ENCODE measurements at places on chromosomes 2 and 18.

DNA sequence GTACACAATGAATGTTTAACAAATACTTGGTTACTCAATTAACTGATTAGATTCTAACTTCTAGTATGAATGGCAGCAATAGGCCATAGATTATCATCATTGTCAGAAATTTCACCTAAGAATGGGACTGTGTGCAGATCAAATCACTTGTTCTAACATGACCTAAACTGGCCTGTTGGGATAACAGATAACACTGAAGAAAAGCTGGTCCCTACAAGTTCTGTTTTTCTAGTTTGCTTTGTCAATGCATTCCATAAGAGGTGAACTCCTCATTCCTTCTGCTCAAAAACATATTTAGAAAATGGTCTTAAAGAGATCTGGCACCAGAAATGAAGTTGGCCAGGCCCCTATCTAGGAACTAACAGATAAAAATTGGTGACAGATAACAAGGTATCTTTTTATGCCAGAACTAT, 175.4 kb downstream of the THADA start:
- DNase-seq, result no peak

- DNase-seq, result no peak
Observed at GRCh38 chr2:182179176-182179575, 193.5 kb downstream of the PPP1R1C start.

GRCh38 chr18:12939162-12939561, 8.6 kb upstream of the SEH1L start:
- DNase-seq, result no peak

DNA sequence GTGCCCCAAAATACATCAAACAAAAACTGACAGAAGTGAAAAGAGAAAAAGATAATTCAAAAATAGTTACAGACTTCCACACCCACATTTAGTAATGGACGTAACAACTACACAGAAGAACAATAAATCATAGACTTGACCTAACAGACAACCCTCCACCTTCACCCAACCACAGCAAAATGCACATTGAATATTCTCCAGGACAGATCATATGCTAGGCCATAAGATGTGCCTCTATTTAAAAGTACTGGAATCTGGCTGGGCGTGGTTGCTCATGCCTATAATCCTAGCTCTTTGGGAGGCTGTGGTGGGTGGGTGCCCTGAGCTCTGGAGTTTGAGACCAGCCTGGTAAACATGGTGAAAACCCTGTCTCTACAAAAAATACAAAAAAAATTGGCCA, 20.0 kb downstream of the SLC66A2 start:
- no peak for DNase-seq

GRCh38 chr2:120293096-120294007, 40.7 kb downstream of the RALB start:
- DNase-seq, result no peak

DNA sequence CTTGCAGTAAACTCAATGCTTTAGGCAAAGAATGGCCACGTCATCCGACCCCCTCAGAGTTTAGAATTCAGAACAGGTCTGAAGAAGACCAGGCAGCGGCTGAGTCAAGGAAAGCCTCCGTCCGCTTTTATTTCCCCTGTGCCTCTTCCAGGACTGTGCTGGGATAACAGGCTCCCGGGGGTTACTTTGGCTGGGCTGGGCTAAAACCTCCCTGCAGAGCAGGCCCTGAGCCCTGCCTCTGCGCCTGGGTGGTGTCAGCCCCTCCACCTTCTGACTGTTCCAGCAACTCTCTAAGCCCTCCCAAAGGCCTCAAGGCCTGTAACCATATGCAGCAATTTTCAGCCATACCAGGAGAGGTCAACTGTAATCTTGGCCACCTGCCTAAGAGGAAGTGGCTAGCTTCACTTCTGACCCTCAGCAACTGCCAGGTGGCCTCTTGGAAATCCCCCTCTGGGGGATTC, 166.5 kb downstream of the RPIA start:
- no peak for DNase-seq

GRCh38 chr2:104286841-104287240, 567.1 kb upstream of the POU3F3 start:
- no peak for DNase-seq

GRCh38 chr2:218985021-218985324, at the start of gene FEV:
Gene FEV (minus strand): TSS chr2:218985184. CDS start chr2:218985075, 109 bp downstream.
- DNase-seq, result no peak

DNA sequence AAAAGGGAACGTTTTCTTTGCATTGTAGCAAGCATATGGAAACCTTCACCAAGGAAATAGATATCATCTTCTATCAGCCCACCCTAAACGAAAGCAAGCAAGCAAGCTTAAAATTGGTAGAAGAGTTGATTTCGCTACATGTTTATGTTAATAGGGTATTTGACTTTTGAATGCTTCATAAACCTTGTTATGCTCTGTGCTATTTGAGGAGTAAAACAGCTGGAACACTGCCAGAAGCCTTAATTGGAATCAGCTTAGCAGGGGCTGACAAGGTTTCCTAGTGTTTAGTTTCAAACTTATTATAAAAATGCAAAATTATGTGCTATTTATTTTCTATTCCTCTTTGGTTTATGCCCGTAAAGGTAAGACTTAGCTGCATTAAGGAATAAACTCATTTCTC, 70.6 kb upstream of the LINC00305 start:
- DNase-seq, result no peak

- no peak for DNase-seq
Observed at GRCh38 chr2:9714630-9715214, 83.9 kb upstream of the YWHAQ start.

DNA sequence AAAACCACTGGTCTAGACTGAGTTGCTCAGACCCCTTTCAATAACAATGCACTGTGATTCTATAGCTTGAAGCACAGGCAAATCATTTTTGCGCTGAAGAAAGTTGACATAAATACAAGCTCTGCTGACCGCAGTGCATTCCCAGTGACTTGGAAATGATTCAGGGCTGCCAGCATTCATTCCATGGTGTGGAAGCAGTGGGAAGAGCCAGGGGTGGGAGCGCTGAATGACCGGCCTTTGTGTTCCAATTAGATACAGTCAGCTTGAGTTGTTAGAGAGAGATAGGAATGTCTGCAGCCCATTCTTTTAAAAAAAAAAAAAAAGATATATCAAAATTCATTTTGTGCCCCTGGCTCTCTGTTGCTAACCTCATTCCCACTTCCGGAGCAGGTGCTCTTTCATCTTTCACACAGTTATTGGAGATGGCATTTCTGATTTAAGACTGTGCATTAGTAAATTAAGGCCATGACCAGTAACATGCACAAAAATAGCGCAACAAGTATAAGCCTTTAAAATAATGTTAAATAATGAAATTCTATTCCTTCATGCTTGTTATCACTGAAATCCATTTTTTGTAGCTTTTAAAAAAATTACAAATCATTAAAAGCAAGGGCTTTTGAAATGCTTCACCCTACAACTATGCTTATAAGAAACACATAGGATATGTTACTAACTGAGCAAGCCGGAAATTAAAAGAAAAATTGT, 59.4 kb upstream of the CTLA4 start:
- DNase-seq, result no peak

- DNase-seq, result no peak
Observed at GRCh38 chr2:216789081-216789480, 70.8 kb downstream of the TNP1 start.

DNA sequence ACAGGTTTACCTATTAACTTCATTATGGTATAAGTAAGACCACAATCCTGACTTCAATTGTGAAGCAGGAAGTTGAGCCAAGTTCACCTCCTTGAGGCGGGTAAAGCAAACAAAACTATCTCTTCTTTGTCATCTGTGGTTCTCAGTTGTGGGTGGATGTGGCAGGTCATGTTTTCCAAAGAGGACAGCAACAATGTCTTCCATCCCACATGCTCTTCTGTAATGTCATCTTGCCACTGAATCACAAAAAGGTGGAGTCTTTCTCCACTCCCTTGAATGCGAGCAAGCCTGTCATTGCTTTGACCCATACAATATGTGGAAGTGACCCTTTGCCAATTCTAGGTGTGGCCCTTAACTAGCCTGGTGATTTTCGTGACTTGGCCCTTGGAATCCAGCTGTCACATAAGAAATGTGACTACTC, 98.7 kb downstream of the GRB14 start:
- DNase-seq, result no peak

DNA sequence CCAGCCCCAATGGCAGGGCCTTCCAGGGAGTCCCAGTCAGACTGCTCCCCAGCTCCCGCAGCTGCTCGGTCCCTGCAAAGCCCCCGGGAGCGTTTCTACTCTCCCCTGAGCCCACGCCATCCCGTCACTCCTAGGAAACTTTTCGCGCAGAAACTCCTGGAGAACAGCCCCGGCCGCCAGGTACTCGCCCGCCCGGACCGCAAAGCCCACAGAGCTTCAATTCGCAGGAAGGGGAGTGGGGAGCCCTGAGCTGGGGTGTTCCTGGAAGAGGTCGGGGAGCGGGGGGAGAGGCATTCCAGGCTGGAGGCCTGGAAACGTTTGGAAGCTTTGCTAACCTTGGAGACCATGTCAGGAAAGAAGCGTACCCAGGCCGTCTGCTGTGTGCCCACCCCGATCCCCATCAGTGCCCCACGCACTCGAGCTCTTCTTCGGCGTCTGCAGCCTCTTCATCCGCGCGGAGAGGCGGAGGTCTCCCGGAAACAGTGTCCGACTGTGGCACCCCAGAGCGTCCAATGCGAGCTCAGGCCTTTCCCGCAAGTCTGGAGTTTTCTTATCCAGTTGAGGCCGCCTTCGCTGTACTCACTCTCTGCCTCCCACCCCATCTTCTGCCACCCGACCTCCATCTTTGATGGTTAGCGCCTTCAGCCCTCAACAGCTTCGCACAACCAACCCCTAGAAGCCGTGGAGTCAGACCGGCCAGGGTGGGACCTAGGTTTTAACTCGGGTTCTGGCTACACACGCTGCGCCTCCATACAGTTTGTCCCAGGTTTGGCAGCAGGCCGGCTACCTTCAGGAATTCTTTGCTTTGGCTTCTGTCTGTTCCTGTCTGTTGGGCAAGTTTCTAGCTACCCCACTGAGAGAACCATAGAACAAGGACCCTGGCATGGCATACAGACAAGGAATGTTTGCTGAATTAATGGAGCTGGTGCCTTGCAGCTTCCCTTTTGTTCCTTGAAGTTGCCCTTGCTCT, 3.7 kb downstream of the PCGF1 start:
- no peak for DNase-seq

- DNase-seq, result no peak
Observed at GRCh38 chr2:109558076-109558882, 55.5 kb downstream of the SEPTIN10 start.

DNA sequence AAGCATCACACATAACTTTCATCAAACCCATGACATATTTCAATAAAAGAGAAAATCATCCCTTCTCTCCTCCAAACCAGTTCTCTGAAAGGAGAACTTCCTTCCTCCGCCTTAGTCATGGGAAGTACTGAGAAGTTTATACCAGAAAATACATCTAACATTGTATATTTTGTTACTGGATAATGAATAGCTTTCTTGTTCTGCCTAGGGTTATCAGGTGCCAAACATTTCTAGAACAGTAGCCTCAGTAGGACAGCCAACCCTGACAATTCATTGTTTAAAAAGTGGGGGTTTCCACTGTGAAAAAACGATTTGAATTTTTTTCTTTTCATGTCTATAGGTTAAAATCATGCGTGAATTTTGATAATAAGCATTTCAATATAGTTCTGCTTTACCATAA, 16.0 kb upstream of the DAW1 start:
- DNase-seq, result no peak

DNA sequence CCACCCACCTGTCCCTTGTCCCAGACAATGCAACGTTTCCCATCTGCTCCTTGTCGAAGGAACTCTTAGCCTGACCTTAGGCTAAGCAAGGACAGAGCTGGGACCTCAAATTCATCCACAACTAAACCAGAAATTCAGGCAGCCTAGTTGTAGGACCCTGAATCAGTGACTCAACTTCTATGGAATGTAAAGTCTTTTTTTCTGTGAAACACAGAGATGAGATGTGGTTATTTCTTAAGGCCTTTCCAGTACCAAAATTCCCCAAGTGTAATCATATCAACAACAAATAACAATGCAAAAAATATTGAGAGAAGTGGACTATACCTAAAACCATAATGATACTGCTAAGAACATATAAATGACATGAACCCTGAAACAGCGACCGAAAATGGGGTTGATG, 46.7 kb downstream of the EN1 start:
- no peak for DNase-seq

GRCh38 chr2:167954495-167954894, 292.9 kb downstream of the STK39 start:
- DNase-seq, result no peak

DNA sequence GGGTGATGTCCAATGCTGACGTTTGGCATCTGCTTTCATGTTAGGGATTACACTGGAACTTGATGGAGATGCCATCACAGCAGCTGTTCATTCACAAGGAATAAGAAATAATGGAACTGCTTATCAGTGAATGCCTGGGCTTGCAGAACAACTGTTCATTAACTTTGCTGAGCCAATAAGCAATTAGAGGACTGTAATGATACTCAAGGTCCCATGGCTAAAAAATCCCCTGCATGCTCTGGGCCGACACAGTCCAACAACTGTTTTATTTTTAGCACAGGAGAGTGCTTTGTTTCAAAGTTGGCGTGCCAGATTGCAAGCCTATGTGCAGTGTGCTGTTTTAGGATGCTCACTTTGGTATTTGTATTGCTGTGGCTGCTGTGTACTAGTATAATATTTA, 408.0 kb upstream of the RGPD4 start:
- no peak for DNase-seq

DNA sequence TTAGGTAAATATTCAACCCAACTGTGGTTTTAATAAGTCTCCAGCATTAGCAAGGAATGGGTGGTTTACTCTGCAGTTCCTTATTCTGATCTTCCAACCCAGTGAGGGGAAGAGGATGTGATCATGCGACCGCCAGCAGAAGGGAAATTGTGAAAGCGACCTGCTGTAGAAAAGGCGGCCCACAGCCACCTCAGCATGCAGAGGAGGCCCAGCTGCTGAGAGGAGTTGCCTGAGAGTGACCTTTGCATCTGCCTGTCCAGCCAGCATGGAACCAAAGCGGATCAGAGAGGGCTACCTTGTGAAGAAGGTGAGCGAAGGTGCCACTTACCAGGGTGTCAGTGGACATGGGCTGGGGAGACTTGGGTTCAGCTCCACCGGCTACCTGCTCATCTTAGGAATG, at the start of gene PLEK:
TSS of gene PLEK (plus strand) at position 196 of the 400 bp plus-strand sequence. CDS start at position 266, 70 bp downstream.
- DNase-seq, result no peak
